ENCODE measurements at places on chromosomes 6 and 20. TPM values are rescaled to one million over a fixed set of nuclear protein-coding genes. Genes with fewer than 3 reads are reported as not detected.

DNA sequence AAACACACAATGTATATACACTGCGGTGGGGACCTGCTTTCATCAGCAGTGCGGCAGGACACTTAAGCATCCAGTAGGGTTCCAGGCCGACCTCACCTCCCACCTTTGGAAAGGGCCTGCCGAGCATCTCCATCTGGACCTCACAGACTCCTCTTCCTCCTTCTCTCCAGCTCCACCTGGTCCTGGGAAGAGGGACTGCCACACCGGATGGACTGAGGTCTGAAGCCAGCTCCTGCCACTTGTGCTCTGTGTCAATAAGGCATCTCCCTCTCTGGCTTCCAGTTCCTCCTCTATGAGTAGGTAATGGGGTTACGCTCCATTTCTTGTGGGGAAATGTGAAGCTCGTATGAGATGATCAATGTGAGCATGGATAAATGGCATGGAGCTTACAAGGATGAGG lies 19.1 kb upstream of the NNAT start:
- DNase-seq = no peak

DNA sequence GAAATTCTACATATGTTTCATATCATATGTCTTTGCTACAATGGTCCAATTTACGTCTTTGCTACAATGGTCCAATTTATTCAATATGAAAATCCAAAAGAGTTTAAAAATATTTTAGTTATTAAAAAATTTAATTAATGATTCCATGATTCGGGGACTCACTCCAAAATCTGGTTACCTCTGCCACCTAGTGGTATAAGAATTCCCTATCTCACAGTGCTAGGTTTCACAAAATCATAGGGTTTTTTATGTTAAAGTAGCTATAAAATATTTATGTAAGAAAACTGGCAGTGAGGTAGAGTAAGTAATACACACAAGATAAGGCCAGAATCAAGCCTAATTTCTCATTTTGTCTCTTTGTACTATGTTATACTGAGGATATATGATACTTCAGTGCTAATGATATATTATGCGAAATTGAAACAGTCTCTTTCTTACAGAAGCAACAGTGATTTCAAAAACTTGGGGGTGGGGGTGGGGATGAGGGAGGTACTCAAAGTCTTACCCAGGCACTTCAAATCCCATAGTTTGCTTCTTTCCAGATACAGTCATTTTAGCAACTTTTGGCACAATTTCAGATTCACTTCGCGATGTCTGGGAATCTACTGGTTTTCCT lies 52.3 kb downstream of the HBS1L start:
- DNase-seq = no peak

- no peak for DNase-seq
These were observed 117.0 kb upstream of the ASCC3 start for GRCh38 chr6:100998111-100998510.

GRCh38 chr20:17721802-17722486 lies 22.2 kb downstream of the BANF2 start:
- no peak for DNase-seq

- DNase-seq = no peak
These were observed 4.0 kb downstream of the SIM1 start for GRCh38 chr6:100460650-100461204.

DNA sequence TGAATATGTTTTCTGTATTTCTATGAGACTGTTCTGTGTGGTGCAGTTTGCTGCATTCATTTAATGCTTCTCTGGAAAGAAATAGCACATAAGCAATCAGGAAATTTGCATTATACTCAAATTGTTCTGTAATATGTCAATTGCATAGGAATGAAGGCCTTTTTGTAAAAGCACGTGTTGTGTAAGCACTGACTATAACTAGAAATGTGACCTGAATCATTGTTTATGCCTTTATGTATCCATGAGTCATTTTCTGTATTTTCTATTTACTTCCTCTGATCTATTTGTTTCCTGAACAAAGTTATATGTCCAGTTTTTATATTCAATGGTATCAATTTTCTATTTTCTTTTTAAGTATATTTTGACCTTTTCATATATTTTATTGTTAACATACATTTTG lies 1455.3 kb downstream of the GRIK2 start:
- DNase-seq = no peak

DNA sequence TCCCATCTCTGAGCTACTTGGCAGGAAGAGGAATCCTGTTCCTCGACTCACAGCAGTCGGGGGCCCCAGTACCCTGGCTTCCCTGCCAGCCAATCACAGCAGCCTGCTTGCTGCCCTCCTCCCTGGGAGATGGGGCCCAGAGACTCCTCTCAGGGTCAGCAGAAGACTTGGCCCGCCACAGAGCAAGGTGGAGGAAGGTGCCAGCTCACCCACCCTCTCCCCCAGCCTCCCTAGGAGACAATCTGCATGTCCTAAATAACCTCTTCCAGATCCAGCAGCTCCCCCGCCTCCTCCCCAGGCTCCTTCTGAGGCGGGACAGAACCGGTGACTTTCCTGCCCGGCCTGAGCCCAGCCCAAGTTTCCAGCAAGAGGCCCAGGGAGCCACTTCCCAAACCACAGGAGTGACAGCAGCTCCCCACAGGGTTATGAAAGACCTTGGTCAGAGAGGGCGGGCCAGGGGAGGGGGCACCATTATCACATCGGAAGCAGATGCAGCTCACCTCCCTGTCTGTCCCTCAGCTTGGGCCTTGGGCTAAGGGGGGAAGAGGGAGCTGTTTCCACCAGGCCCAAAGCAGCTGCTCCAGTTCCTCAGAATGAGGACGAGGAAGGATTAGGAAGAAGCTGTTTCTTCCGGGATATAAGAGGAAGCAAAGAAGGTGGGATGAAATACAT lies 2.3 kb downstream of the CCND3 start:
- DNase-seq = peak; percentile 60

- no peak for DNase-seq
These were observed 1.2 kb downstream of the FOXA2 start for GRCh38 chr20:22582964-22583772.

DNA sequence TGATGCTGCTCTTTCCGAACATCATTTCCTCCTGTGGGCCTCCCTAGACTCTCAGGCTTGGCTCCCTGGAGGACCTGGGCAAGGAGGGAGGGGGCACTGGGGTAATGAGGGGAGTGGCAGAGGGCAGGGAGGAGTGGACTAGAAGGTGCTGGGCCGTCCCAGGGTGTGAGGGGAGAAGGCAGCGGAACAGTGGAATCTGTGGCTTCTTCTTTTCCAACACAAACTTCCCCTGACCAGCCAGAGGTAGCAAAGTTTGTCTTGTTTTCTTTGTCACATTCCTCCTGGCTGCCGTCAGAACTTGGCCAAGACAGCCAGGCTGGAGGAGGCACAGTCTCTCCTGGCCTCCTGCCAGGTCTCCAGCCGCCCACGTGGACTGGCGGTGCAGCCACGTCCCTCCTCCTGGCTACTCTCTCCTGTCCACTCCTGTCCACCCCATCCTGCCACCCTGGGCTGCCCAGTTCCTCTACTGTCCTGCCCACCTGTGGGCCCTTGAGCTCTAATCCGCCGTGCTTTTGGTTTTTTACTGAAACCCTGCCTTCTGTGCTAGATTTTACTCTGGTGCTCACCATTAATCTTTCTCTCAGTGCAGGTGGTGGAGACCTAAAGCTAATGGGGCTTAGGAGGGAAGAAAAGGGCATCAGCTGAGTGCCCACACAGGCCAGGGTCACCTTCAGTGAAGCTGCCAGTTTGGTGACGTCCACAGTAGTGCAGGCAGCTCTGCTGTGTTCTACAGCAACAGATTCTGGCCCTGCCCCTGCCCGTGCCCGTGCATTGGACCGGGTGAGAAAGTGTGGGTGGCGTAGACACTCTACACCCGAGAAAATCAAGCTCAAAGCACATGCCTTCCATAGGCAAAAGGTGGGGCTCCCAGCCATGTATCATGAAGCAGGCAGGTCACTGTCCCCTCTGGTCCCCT lies 2.8 kb upstream of the CDSN start:
- peak; percentile 70 for DNase-seq

DNA sequence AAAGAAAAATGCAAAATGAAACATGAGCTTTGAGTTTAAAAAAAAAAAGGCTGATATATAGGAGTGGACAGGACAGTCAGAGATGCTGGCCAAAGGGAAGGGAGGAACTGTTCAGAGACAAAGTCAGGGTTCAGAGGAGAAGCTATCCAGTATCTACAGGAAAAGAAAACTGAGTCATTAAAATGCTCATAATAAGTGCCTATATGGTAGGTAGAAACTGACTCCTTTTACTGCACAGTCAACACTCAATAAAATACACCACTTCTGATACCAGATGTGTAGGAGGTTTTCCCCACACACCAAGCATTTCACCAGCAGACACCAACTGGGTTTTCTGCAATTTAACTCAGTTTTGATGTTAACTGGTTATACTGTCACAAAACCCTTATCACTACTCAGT lies 32.9 kb downstream of the FRK start:
- no peak for DNase-seq

DNA sequence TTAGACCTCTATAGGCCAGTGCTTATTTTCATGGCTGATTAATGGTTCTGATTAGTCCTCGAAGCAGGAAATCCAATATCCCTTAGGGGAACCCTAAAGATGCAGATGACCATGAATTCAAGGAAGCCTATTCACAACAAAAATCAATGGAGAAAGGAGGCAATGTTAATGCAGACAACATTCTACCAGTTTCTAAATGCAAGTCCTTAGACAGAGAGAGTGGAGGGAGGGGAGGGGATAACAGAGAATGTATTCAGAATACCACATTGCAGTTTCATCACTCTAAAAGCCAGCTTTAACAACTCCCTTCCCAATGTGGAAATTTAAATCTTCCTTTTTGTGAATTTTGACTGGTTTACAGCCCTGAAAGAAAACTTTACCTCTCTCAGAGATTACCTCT lies 87.1 kb upstream of the POU3F2 start:
- no peak for DNase-seq

GRCh38 chr20:44137266-44137801 lies 49.7 kb downstream of the JPH2 start:
- DNase-seq = peak; percentile 93

- no peak for DNase-seq
These were observed 84.8 kb downstream of the TAF4 start for GRCh38 chr20:61980647-61981583.

Gene GPX5
- total RNA-seq = not detected

Gene OR12D3
- not detected for total RNA-seq

Gene AKAP12
- 59.2 TPM for total RNA-seq

Gene SYCP2L
- under 0.01 TPM for total RNA-seq

Gene C6orf15
- total RNA-seq = not detected

Gene ADGRF5
- 32.3 TPM for total RNA-seq
